ENCODE measurements at places on chromosomes 1 and 21. TPM values are rescaled to one million over a fixed set of nuclear protein-coding genes. Genes with fewer than 3 reads are reported as not detected.

ZBTB40 gene
- total RNA-seq: 12.5 TPM

- no peak for DNase-seq
- H3K4me3 ChIP-seq: no peak overlapping the region
- H3K27ac ChIP-seq: peak overlapping the region; percentile 51
- H3K36me3 ChIP-seq: peaks cover 7% of the 10 kb centered on the region
Observed at GRCh38 chr1:91745640-91746373, 140.1 kb downstream of the TGFBR3 start.

- no peak overlapping the region for H3K4me3 ChIP-seq
- no peaks in the 10 kb centered on the region for H3K36me3 ChIP-seq
- no peak for DNase-seq
- no peaks in the 10 kb centered on the region for H3K27me3 ChIP-seq
- H3K27ac ChIP-seq: no peak overlapping the region
Observed at GRCh38 chr1:64062941-64063581, 140.4 kb upstream of the UBE2U start.

DNA sequence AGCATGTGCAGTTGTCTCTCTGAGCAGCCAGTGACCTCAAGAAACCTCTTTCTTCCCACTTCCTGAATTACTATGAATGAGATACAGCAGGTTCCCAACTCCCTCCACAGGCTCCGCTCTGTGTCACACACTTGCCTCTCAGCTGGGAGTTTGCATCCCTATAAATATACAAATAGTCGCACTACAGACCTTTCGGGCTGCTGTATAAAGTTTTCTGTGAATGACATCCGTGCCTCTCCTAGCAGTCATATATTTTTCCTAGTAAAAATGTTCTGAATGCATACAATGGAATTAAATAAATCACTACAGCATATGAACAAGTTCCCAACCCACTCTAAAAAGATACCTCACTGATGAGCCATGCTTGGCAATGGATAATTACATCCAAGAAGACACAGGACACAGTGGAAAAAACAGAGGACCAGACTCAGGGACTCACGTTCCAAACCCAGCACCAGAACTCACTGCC lies 66.8 kb downstream of the CAPZB start:
- H3K27me3 ChIP-seq: no peaks in the 10 kb centered on the region
- peak overlapping the region; percentile 42 for H3K27ac ChIP-seq
- no peaks in the 10 kb centered on the region for H3K4me1 ChIP-seq
- DNase-seq: no peak
- peaks cover 20% of the 10 kb centered on the region for H3K36me3 ChIP-seq
- H3K4me3 ChIP-seq: no peak overlapping the region

DNA sequence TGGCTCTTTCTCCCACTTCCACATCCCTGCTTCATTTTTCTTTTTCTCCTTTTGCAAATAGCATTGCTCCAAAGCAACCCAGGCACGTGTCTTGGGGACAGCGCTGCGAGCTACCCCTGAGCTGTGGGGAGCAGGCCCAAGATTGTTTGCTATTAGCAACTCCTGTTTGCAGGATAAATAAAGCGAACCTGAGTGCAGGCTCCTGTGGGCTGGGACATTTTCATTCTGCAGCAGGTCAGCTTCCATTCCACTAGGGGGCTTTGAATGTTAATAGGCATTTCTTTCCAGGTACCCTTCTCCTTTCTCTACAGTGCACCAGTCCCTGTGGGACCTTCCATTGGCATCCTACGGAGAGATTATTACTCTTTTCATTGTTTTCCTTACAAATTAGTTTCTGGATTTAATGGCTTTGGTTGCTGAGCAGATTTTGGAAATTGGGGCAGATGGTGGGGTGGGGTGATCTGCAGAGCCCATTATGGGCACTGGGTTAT lies 54.0 kb downstream of the OLFML3 start:
- no peak for DNase-seq
- no peaks in the 10 kb centered on the region for H3K36me3 ChIP-seq
- H3K27ac ChIP-seq: no peak overlapping the region
- H3K4me1 ChIP-seq: no peaks in the 10 kb centered on the region
- H3K27me3 ChIP-seq: no peaks in the 10 kb centered on the region
- H3K4me3 ChIP-seq: no peak overlapping the region

HSF2BP gene
- 0.67 TPM for total RNA-seq

- no peaks in the 10 kb centered on the region for H3K36me3 ChIP-seq
- H3K4me3 ChIP-seq: peak overlapping the region; percentile 18
- no peak for DNase-seq
- no peaks in the 10 kb centered on the region for H3K4me1 ChIP-seq
- peak overlapping the region; percentile 69 for H3K27ac ChIP-seq
Observed at GRCh38 chr1:54335011-54335754, 71.0 kb downstream of the SSBP3 start.

DNA sequence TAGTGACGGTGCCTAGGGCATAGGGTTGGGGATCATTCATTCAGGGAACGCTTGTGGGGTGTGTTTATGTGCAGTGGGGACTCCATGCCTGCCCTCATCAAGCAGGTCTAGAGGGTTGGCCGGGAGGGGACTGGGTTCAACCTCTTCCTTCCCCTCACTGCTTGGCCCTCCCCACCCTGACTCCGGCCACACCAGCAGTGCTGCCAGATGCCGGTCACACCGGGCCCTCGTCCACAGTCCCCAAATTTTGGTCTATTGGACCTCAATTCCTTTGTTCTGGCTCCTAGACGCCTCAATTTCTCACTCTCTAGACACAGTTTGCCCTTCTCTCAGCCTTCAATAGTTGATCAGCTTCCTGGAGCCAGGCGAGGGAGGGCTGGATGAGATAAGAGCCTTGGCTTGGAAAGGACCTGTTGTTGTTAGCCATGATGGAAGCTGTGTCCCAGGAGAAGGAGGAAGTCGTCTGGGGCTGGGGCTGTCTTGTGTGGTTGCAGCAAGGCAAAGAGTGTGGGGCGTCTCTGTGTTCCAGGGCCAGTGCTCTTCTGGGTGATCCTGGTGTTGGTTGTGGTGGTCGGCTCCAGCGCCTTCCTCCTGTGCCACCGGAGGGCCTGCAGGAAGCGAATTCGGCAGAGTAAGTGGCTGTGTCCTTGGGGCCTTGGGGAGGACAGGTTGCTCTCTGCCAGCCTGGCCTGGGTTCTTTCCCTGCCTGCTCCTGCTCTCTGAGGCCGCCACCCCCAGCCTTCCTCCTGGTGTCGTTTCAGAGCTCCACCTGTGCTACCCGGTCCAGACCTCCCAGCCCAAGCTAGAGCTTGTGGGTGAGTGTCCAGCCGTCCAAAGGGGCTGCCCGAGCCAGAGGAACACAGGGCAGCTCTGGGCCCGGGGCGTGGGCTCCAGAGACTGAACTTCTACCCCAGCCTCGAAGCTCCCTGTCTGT lies 41.1 kb upstream of the TNFRSF1B start:
- no peak overlapping the region for H3K4me3 ChIP-seq
- H3K36me3 ChIP-seq: no peaks in the 10 kb centered on the region
- no peak for DNase-seq
- H3K4me1 ChIP-seq: peaks cover 22% of the 10 kb centered on the region
- peak overlapping the region; percentile 54 for H3K27ac ChIP-seq

DNA sequence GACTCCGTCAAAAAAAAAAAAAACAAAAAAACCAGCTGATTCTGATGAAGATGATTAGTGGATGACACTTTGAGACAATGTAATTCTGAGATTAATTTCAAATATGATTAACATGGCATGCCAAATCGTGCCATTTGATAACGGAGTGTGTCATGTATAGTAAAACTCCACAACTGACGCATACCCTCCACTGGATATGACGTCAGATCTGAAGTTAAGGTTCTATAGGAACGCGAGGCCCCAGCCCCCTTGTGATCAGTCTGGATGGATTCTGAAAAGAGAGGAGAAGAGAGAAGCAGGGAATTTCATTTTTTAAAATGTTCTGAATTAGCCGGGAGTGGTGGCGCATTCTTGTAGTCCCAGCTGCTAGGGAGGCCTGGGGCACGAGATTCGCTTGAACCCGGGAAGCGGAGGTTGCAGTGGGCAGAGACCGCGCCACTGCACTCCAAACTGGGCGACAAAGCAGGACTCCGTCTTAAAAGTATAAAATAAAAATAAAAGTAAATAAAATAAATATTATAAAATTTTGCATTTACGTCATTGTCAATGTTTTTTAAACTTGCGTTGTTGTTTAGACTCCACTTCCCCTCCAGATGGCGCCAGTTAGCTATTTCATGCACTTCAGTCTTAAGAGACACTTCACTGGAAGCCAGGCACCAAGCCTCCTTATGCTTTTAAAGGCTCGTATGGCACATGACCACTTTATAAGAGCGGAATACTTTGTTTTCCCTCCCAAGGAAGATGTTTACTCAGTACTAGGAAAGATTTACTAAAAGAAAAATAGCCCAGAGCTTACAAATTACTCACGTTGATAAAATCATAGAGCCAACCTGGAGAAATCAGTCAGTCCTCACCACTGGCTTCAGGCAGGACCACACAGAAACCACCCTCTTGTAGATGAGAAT lies 65.5 kb downstream of the UBE2U start:
- DNase-seq: peak; percentile 71
- H3K4me1 ChIP-seq: peaks cover 6% of the 10 kb centered on the region
- no peaks in the 10 kb centered on the region for H3K27me3 ChIP-seq
- no peak overlapping the region for H3K27ac ChIP-seq

DNA sequence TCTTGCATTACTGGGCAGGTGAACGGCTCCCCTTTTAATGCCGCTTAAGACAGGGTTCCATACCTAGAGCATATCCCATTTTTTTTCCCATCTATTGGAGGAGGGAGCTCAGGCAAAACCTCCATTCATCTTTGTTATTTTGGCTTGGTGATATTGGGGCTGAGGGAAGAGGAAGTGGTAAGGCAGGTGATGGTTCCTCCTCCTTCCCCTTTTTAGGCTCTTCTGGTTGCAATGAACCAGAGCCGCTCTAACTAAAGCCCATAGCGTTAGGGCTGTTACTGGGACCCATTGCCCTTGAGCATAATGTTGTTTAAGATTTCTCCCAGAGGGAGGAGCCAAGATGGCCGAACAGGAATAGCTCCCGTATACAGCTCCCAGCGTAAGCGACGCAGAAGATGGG lies 21.1 kb downstream of the PYHIN1 start:
- H3K4me1 ChIP-seq: no peaks in the 10 kb centered on the region
- no peak overlapping the region for H3K27ac ChIP-seq
- DNase-seq: no peak
- no peak overlapping the region for H3K4me3 ChIP-seq
- H3K27me3 ChIP-seq: no peaks in the 10 kb centered on the region
- no peaks in the 10 kb centered on the region for H3K36me3 ChIP-seq

DNA sequence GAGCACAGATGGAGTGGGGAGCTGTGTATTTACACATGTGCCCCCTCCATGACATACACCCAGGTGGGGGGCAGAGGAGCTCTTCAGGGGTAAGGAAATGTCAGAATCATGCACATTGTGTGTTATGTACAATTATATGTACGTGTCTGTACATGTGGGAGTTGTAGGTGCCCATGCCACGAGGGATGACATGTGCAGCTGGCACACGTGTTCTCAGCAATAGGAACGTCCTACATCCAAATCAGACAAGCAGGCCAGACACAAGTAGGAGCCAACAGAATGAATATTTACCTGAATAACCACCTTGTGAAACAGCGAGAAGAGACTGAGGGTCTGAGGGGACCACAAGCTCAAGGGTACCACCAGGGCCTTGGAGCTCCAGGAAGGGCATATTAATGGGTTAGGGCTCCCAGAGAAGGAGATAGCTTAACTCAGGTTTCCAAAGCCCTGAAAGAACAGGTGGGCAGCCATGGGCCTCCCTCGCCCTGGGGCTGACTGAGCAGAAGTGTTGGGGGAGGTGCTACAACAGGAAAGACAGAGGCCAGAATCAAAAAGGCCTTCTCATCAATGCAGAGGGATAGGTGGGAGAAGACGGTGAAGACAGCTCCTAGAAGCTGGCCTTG lies 3.2 kb downstream of the COL16A1 start:
- H3K4me3 ChIP-seq: no peak overlapping the region

GRCh38 chr1:113792471-113792870 lies 19.8 kb downstream of the RSBN1 start:
- H3K4me1 ChIP-seq: peaks cover 30% of the 10 kb centered on the region
- no peaks in the 10 kb centered on the region for H3K27me3 ChIP-seq
- H3K36me3 ChIP-seq: peaks cover 15% of the 10 kb centered on the region
- no peak for DNase-seq

UQCRHL gene
- total RNA-seq: 1.6 TPM

GRCh38 chr1:18962855-18963737 lies 6.6 kb upstream of the IFFO2 start:
- no peak overlapping the region for H3K4me3 ChIP-seq
- H3K27me3 ChIP-seq: no peaks in the 10 kb centered on the region

DNA sequence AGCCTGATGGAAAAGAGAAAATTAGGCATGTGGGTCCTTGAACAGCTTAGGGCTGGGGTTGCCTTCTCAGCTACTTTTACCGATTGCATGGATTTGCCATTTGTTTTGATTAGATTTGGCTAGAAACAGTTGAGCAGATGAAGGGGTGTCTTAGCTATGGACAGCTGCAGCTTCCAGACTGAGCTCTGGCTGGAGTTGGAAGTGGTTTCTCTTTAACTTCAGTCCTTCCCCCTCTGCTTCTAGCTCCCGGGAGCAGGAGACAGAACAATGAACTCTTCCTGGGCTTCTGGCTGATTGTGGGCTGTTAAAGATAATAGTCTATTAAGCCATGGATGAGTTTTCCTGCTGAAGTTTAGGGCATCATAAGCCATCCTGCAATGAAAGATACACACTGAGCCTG lies 50.7 kb downstream of the UBE2T start:
- no peak overlapping the region for H3K27ac ChIP-seq
- H3K27me3 ChIP-seq: no peaks in the 10 kb centered on the region
- no peak overlapping the region for H3K4me3 ChIP-seq

DNA sequence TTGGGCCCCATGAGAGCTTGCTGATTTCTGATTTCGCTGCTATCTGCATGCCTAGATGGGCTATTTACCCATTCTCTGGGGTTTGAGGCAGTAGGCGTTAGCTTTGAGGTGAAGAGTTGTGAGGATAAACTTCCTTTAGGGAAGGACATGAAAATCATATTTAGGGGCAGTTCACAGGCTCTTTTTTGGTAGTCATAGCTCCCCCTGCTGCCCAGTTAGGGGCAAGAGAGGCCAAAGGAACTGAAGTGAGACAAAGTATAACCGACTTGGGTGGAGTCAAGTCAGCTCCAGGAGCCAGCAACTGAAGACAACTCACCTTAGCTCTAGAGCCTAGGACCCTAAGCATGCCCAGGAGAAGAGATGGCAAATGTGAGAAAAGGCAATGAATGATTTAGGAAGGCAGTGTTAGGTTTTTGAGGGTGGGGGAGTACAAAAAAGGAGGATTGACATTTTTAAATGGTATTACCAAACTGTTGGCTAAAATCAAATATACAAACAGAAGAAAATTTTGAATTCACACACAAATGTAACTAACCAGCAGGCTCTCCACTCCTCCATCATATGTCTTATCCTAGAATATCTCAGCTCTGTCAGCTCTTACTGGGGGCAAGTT lies 625.2 kb downstream of the LMO4 start:
- DNase-seq: peak; percentile 68
- H3K36me3 ChIP-seq: no peaks in the 10 kb centered on the region
- H3K4me1 ChIP-seq: peaks cover 13% of the 10 kb centered on the region
- no peak overlapping the region for H3K4me3 ChIP-seq

Data from right atrium auricular region (tissue), 2 donors.